ENCODE measurements at places on chromosomes 3 and 15. TPM values are rescaled to one million over a fixed set of nuclear protein-coding genes. Genes with fewer than 3 reads are reported as not detected.

DNA sequence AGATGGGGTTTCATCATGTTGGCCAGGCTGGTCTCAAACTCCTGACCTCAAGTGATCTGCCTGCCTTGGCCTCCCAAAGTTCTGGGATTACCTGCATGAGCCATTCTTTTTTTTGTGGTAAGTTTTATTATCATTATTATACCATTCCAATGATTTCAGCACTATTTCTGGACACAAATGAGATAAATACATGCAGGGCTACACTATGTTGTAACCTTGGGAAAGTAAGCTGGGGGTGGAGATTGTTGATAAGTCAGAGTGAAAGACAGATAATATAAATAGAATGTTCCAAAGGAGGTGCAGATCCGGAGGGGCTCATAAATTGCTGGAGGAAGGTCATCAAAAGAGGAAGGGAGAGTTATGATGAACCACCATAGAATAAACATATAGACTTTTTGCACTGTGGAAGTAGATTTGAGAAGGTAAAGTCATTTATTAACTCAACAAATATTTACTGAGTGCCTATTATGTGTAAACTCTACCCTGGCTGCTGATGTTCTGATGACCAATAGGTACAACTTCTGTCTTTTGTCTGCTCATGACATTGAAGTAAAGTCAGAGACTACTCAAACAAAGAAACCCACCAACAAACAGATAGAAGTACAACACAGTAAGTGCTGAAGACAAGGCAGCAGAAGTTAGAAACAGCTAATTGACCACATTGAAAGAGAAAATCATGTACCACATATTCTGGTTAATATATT lies 478.9 kb upstream of the GOLIM4 start:
- DNase-seq = no peak

The KBTBD13 gene
- total RNA-seq = not detected

DNA sequence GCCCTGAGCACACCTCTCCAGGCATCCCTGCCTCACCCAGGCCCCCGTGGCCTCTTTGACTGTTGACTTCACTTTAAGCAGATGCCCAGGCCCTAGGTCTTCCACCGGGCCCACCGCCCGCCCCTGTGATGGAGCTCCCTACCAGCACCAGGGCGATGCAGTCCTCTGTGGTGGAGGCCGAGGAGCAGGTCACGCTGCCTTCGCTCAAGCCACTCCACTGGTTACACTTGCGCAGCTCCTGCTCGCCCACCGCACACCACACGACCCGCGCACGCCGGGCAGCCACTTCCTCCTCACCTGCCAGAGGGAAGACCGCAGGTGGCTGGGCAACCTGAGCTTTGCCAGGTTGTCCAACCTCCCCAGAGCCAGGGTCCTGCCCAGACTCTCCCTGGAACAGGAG lies 16.0 kb downstream of the LTF start:
- DNase-seq = no peak

The PAQR5 gene
- total RNA-seq = not detected

- no peak for DNase-seq
Measured at GRCh38 chr15:35058534-35059054, 26.5 kb downstream of the NANOGP8 start.

DNA sequence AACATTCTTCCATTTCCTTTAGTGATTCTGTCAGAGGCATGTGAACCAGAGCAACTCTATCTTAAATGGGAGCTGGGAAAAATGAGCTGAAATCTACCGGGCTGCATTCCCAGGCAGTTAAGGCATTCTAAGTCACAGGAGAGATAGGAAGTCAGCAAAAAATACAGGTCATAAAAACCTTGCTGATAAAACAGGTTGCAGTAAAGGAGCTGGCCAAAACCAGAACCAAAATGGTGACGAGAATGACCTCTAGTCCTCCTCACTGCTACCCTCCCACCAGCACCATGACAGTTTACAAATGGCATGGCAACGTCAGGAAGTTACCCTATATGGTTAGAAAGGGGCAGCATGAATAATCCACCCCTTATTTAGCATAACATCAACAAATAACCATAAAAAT lies 66.4 kb downstream of the B3GALNT1 start:
- DNase-seq = no peak

- no peak for DNase-seq
Measured at GRCh38 chr3:194860725-194861124, 175.0 kb downstream of the FAM43A start.

The WDR49 gene
- total RNA-seq = not detected
